Right cardiac atrium (tissue), 5 donors: ENCODE measurements at places on chromosomes 13 and 19. TPM values are rescaled to one million over a fixed set of nuclear protein-coding genes. Genes with fewer than 3 reads are reported as not detected.

The ZNF90 gene
- 0.91 TPM for polyA plus RNA-seq

DNA sequence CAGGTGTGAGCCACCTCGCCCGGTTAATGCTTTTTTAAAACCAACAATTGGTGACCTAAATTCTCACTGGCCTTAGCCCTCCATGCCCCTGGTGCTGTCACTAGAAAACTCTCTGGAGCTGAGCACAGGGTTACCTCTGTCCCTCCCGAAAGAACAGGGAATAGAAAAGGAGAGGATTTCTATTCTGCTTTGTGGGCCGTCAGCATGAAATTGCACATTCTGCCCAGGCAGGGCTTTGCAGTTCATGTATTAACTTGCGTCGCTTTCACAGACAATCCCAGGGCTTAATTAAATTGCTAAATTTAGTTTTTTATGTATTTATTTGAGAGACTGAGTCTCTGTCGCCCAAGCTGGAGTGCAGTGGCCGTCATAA is 583 bp upstream of the ZNF480 start:
- peak; percentile 35 for DNase-seq

GRCh38 chr13:21427741-21428140 is 31.4 kb downstream of the ZDHHC20 start:
- DNase-seq, result no peak

- no peak for DNase-seq
Measured at GRCh38 chr13:76533251-76533650, 353.0 kb downstream of the KCTD12 start.

The CPAMD8 gene
- polyA plus RNA-seq, result 19.7 TPM

GRCh38 chr19:12194827-12195731 is 32.2 kb downstream of the ZNF136 start:
- DNase-seq, result peak; percentile 95

DNA sequence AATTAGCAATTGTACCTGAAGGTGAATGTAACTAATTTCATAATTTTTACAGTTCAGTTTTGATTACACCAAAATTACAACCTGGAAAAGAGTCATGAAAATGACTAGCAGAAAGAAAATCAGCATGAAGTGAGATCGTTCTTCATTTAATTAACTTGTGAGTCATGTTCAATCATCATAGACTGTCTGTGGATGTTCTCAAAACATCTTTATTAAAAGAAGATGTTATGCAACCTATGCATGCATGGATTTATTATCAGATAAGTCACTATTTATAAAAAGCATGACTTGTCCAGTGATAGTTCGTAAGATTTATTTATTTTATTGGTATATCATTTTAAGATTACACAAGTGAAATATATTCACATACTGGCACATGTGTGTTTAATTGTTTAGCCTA is 245.9 kb downstream of the ITGBL1 start:
- no peak for DNase-seq

DNA sequence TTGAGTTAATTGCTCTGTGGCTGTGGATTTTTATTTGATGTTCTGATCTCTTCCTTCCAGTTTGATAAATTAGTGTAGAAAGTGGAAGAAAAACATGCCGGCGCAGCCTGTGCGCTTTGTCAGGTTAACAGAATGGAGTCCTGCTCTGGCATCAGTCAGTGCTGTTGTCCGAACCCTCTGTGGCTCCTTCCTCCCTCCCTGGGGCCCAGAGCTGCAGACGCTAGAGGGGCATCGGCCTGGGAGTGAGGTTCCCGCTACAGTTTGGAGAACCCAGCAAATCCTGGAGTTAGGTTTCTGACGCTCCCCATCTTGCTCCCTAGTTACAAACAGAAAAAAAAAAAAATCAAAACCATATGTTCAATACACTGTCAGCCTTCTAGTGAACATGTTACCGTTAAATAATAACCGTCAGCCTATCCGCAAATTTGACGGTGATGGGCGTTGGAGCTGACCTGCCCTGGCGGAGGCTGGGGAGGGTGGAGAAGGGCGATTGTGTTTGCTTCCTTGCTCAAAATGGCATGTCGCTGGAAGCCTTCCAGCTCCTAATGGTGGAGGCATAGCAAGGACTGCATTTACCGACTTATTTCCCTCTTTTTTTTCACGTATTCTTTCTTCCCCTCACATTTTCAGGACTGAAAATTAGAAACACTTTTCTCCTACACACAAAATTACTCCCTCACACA is 13.6 kb downstream of the MBNL2 start:
- DNase-seq, result peak; percentile 68

The RYR1 gene
- polyA plus RNA-seq, result 1.1 TPM

GRCh38 chr13:35723053-35723461 is 246.6 kb upstream of the MAB21L1 start:
- peak; percentile 51 for DNase-seq

GRCh38 chr19:30224689-30225606 is 147.2 kb upstream of the ZNF536 start:
- no peak for DNase-seq

The IZUMO4 gene
- polyA plus RNA-seq, result 2.7 TPM

DNA sequence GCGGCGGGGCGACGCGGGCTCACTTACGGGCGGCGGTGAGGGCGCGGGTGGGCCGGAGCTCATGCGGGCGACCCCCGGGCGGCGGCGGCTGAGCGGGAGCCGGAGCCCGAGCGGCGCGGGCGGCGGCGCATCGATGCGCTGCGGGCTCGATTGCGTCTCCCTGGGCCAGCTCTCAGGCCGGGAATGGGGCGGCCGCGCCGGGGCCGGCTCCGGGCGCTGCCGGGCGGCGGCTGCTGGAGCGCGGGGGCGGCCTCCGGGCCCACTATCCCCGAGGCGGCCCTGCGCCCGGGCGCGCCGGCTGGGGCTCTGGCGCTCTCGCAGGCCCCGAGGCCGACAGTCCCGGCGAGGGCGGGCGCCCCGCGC is 1.4 kb upstream of the TSHZ3 start:
- DNase-seq, result peak; percentile 84

The HCST gene
- 2.6 TPM for polyA plus RNA-seq

DNA sequence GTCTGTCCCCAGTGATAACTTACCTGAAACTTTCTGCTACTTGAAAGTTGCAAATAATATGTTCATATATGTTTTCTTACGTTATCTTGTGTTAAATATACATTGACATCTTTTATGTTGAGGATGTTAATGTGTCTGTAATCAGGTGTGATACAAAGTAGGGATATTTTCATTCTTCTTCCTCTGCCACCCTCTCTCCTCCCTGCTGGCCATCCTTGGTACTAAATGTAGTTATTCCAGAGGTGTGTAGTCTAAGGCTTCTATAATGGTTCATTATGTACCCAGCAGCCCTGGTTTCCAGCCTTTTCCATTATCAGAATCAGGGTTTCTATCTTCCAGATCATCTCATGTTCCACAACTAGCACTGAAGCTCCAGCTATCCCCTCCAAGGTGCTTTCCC is 606.7 kb upstream of the KLHL1 start:
- no peak for DNase-seq

DNA sequence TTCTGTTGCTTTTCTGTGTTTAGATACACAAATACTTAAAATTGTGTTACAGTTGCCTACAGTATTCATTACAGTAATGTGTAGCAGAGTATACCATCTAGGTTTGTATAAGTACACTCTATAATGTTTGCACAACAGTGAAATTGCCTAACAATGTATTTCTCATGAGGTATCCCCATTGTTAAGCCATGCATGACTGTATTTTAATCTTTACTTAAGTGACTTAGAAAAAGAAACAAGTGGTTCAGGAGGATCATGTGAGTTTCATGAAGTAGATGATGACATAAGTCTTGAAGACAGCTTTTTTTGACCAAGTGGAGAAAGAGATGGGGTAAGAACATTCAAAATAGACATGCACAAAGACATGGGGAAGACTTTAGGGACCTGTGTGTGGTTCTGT is 8.4 kb upstream of the KCTD4 start:
- DNase-seq, result no peak

DNA sequence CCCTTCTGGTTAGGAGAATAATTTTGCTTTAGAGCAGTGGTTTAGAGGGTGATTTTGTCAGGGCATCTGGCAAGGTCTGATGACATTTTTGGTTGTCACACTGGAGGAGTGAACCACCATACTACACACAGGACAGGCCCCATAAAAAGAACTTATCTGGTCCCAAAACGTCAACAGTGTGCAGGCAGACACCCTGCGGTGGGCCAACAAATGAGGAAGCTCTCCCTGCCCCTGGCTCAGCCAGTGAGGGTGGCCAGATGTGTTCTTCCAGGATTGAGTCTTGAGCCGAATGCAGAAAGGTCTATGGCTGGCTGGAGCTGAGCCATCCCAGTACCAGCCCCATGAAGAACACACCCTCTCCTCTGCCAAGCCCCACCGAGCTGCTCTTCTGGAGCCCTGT is 149.2 kb downstream of the MIPEP start:
- DNase-seq, result no peak

- DNase-seq, result no peak
Measured at GRCh38 chr13:39322836-39323585, 280.0 kb downstream of the LHFPL6 start.

DNA sequence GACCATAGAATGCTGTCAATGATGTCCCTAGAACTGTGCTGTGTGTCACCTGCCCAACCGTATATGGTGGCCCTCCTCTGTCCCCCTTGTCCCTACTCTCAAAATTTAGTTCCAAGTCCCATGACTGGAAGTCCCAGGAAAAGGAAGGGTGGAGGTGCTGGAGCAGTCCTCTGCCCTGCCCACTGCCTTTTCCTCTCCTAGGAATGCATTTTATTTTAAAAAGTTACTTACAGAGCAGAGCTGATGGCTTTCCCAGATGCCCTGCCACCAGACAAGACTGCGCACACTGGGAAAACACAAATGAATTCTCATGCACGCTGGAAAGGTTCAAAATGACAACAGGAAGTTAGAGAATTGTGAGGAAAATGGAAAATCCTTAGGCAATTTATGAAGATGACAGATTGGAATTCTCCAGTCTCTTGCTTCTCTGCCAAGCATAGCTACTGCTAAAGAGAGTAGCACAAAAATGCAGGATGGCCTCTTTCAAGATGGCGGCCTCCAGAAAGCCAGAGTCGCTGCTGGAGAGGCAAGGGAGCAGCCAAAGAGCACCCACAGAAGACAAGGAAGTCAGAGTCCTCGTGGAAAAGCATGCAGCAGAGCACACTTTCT is 117.1 kb upstream of the TSC22D1 start:
- no peak for DNase-seq

DNA sequence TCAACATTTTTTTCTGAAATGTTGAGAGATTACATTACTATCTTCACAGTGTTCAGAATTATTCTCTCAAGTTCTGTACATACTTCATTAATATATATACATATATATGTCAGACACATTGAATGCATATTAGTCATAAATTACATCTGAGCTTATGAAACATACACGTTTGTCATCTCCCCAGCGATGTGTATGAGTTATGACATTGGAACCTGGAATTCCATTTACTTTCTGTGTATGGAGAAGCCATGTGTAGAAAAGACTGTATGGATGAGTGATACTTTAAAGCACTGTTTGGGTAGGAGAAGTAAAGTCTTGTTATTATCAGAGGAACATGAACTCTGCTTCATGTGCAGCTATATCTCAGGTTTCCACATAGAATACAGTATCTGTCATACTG is 167.2 kb downstream of the FGF14 start:
- no peak for DNase-seq

- DNase-seq, result no peak
Measured at GRCh38 chr13:105426441-105426840, 1109.0 kb downstream of the EFNB2 start.

DNA sequence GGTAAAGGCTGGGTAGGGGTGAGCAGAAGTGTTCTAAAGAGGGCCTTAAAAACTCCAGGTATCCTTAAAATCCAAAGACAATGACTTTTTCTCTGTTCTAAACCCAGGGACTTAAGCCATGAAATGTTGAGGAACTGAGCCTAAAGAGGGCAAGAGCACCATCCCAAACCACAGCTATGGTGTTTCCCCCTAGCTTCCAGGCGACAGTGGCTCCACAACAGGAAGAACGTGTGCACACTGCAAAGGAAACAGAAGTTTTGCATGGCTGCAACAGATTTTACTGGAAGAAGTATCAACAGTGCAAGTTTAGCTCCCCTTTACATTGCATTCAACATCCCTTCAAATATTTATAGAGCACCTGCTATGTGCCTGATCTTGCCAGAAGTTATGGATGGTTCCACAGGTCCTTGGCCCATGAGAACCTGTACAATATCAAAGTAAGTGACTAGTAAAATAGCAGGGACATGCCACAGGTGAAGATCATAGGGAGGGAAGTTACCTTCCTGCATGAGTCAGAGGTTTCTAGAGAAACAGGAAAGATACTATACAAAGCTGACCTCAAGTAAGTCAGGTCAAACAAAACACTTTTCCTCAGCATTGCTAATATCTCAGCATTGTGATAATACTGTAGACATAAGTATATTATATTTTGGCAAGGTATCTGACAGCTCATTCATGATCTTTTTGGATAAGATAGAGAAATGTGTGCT is 8.4 kb upstream of the KCTD12 start:
- DNase-seq, result no peak

DNA sequence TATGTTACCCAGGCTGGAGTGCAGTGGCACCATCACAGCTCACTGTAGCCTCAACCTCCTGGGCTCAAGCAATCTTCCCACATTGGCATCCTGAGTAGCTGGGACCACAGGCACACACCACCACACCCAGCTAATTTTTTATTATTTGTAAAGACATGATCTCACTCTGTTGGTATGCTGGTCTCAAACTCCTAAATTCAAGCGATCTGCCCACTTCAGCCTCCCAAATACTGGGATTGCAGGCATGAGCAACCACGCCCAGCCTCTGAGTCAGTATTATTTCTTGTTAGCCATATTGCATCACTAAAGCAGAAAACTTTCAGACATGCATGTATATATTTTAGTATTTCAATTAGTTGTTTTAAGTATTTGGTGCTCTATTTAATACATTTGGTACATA is 376.4 kb downstream of the GPC6 start:
- no peak for DNase-seq

- no peak for DNase-seq
Measured at GRCh38 chr13:93360021-93360420, 133.4 kb downstream of the GPC6 start.
